NCI-H69 (cell line): ENCODE measurements at places on chromosomes 11 and 22.

DNA sequence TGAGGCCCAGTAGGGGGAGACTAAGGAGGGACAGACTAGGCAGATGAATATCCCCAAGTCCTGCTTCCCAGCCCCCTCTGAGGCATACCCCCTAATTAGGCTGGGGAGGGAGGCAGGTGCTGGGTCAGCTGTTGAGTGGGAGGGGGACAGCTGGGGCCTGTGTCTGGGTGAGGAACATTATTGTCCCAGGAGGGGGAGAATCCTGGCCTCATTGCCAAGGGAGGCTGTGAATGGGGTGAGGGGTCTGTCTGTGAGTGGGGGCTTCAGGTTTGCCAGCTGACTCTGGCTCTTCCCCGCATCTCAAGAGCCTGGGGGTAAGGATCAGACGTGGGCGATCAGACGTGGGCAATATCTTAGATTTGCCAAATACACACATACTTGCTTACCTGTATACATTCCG, 2.1 kb downstream of the INPPL1 start:
- peak; percentile 94 for DNase-seq

GRCh38 chr11:117199916-117200812, 994 bp downstream of the TAGLN start:
- DNase-seq: no peak

DNA sequence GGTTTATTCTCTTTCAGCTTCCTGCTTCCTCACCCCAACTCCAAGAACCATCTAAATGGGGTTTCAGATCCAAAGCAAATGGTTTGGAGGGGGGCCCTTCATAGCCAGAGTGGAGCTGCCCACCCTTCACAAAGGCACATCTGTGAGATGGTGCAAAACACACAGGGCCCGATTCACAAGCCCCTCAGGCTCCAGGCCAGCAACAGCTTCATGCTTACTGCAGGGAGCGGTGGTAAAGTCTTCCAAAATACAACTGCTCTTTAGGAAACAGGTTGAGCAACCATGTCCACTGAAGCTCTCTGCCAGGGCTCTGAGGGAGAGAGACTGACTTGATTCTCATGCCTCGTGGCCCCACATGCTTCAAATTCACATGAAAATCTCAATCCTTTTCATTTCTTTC, 213.0 kb upstream of the NARS2 start:
- DNase-seq: no peak

DNA sequence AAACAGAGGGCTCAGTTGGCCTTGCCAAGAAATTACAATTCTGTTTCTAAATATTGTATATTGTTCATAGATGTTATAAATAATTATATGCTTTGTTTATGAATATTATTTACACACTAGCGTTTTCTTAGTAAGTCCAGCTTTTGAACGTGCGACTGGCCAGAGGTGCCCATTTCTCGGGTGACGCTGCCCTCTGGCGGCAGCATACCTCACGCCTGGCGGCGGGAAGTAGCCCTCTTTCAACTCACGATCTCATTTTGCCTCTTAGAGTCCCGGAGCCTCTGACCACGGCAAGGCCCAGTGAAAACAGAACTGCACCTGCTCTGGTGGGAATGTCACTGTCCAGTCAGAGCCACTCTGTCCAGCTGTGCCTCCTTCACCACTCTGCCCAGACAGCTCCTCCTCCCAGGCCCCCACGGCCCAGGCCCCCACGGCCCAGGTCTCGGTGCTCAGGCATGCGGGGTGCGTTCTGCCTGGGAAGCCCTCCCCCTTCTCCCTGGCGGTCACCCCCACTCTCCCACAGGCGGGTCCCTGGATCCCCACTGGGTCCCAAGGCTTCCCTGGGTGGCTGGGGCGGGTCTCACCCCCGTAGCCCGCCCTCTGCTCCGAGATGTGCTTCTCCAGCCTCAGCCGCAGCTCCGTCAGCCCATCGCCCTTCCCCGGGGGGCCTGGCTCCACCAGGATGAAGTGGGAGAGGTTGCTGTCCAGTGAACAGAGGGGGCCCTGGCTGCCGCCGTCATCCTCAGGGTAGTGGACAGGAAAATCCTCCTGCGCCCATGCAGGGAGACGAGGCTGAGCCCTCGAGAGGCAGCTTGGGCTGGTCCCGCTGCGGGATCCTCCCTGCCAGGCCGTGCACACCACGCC, 19.3 kb downstream of the TSSC4 start:
- peak; percentile 85 for DNase-seq

GRCh38 chr11:65790902-65791650, 4.2 kb downstream of the OVOL1 start:
- no peak for DNase-seq
